Stimulated activated CD8-positive, alpha-beta memory T cell treated with anti-CD3 and anti-CD28 coated beads, Interleukin-15, amount 100 ng/mL, for 24 hours (primary cell): ENCODE measurements at places on chromosomes 4 and X.

DNA sequence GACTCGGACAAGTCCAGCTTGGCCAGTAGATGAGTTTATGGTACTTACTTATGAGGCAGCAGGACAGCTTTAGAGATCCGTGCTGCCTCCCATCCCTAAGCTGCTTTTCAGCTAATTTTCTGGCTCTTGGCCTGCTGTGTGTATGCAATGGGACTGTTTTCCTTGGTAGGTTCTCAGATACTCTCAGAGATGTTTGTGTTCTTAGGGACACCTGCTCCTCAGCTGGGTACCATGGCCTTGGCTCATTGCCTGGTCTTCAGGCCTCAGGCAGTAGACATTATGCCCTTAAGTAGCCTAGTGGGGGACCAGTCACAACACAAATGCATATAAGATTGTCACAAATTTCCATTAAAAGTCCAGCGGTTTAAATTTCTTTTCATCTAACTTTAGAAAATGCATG is 688.0 kb downstream of the PCDH7 start:
- no peak for DNase-seq

DNA sequence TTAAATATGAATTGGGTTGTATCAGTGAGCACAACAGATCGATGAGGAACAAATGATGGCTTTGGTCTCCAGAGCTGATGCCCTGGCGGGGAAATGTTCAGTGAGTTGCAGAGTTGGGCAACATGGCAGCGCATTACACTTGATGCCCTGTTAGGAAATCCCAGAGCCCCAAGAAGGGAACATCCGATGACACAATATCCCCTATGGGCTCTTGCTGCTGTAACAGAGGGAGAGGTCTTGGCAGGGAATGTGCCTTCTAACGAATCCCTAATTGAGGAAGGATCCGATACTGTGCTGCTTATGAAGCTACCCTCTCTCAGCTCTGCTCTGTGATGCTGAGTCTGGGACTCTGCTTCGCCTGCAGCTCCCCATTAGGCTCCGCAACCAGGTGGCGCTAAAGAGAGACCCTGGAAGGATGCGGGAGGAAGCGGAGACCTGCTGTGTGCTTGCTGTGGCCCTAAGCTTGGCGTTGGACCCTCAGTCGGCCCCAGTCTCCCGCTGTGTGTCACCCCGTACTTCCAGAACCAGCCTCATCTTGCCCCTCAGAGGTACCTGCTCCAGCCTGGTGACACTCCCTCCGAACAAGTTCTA is 38.9 kb downstream of the PDHA1 start:
- DNase-seq: peak; percentile 9

GRCh38 chr4:67869580-67870190 is 14.1 kb downstream of the TMPRSS11D start:
- DNase-seq: no peak

GRCh38 chr4:164856396-164856795 is 20.6 kb upstream of the APELA start:
- no peak for DNase-seq

DNA sequence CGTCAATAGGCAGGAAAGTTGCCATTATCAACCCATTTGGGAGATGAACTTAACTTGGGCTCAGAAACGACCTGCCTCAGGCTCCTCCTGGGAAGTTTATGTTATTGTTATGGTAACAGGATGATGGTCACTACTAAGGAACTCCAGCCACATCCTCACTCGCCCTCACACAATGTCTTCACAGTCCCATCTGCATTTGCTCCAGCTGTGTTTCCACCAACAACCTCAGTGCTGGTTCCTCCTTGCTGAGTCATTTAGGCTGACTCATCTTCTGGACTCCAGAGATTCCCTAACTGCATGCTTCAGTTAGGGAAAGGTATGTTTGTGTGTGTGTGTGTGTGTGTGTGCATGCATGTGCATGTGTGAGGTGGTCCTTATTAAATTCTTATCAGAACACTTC is 293.4 kb upstream of the BOD1L1 start:
- DNase-seq: no peak

GRCh38 chr4:25792200-25792791 is 70.5 kb downstream of the SEL1L3 start:
- no peak for DNase-seq
